Lung (tissue), 17 donors: ENCODE measurements at places on chromosomes 3 and 15. TPM values are rescaled to one million over a fixed set of nuclear protein-coding genes. Genes with fewer than 3 reads are reported as not detected.

- H3K27ac ChIP-seq = peak within 1 kb of the TSS; percentile 86
- H3K36me3 ChIP-seq = peaks cover 17% of the 10 kb centered on the region
- peak; percentile 84 for DNase-seq
- no peaks in the 10 kb centered on the region for H3K4me1 ChIP-seq
- no peaks in the 10 kb centered on the region for H3K27me3 ChIP-seq
Measured at GRCh38 chr3:44648564-44649229, at the start of gene ZNF35. Gene ZNF35 (plus strand): TSS chr3:44648732. CDS start chr3:44651068, 2,336 bp downstream.

GRCh38 chr3:128287216-128287615 lies 133.9 kb downstream of the EEFSEC start:
- no peak overlapping the region for H3K4me3 ChIP-seq
- no peak overlapping the region for H3K27ac ChIP-seq
- no peaks in the 10 kb centered on the region for H3K27me3 ChIP-seq
- peaks cover 11% of the 10 kb centered on the region for H3K4me1 ChIP-seq
- DNase-seq = no peak

DNA sequence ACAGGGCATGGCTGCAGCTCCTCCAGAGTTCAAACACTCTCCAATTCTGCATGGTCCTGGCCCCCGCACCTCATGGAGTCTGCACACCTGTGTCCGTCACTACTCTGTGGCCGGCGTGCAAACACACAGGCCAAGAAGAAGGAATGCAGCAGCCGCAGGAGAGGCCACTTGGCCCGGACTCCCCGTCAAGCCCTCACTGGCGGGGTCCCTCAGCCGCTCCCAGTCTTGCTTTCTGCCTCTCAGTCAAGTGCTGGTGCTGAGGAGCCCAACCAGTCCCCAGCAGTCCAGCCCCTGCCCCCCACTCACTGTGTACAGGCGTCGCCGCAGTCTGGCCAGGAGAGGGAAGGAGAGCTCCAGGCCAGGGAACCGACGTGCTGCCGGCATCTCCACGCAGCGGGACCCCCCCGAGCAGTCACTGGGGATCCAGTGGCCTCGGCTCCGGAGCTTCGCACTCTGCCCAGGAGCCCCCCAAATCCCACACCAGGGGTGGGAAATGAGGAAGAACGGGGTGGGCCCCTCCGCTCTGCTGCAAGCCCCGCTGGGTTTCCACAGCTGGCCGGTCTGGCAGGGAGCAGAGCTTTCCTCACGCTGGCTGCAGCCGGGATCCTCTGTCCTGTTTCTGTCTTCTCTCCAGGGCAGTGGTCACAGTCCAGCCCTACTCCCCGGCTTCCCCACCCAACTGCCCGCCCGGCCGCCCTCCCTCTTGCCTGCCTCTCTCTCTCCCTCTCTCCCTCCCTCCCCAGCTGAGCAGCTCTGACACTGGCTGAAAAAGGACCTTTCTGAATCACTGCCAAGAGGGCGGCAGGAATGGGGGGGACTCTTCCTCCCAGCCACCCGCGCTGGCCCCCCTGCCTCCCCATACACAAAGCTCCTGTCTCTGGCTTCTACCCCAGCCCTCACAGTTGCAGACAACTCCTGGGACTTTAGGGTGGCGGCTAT lies 16.0 kb downstream of the TNK2 start:
- peak; percentile 94 for DNase-seq
- H3K27ac ChIP-seq = peak overlapping the region; percentile 25
- peaks cover 5% of the 10 kb centered on the region for H3K36me3 ChIP-seq

DNA sequence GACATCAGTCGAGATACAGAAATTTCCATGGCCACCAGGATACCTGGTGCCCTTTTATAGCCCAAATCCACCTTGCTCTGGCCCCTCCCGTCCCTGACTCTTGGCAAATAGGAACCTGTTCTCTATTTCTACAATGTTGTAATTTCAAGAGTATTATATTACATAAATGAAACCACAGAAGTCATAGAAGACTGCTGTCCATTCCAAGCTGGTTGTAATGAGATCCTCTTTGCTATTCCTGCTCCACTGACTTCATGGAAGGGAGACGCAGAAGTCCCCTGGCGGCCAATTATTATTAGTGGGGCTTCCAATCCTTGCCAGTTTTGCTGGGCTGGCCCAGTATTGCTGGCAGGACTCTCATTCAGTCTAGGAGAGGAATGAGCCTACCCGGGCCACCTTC lies 26.6 kb downstream of the DCP1A start:
- peaks cover 22% of the 10 kb centered on the region for H3K4me1 ChIP-seq
- peaks cover 6% of the 10 kb centered on the region for H3K36me3 ChIP-seq
- H3K27ac ChIP-seq = peak overlapping the region; percentile 43
- no peak for DNase-seq
- H3K27me3 ChIP-seq = no peaks in the 10 kb centered on the region

GRCh38 chr15:31343831-31344230 lies 17.2 kb downstream of the KLF13 start:
- H3K4me3 ChIP-seq = no peak overlapping the region
- peak overlapping the region; percentile 91 for H3K27ac ChIP-seq
- no peaks in the 10 kb centered on the region for H3K36me3 ChIP-seq
- no peak for DNase-seq
- no peaks in the 10 kb centered on the region for H3K27me3 ChIP-seq

DNA sequence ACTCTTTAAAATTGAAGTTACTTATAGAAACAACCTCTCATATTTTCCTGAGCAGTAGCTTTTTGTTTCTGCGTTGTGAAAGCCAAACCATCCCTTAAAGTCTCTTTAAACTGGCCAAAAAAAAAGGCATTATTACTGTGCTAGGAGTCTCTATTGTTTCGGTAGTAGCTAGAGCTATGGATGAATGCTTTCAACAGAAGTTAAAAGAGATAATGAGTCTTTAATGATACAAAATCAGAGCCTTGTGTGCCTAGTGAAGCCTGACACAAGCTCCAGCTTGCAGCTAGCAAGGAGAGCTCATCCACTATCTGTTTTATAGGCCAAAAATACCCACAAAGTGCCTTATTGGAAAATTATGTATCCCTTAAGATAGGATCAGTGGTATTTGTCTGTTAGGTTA lies 360.4 kb upstream of the CDIN1 start:
- H3K36me3 ChIP-seq = no peaks in the 10 kb centered on the region
- DNase-seq = no peak
- H3K4me1 ChIP-seq = no peaks in the 10 kb centered on the region
- no peak overlapping the region for H3K27ac ChIP-seq
- H3K4me3 ChIP-seq = no peak overlapping the region
- no peaks in the 10 kb centered on the region for H3K27me3 ChIP-seq

- no peak overlapping the region for H3K4me3 ChIP-seq
- no peaks in the 10 kb centered on the region for H3K27me3 ChIP-seq
- no peak for DNase-seq
- H3K4me1 ChIP-seq = no peaks in the 10 kb centered on the region
- H3K36me3 ChIP-seq = no peaks in the 10 kb centered on the region
- no peak overlapping the region for H3K27ac ChIP-seq
Measured at GRCh38 chr3:151225040-151225975, 22.3 kb upstream of the GPR171 start.

- H3K4me1 ChIP-seq = peaks cover 3% of the 10 kb centered on the region
- no peak overlapping the region for H3K4me3 ChIP-seq
- no peaks in the 10 kb centered on the region for H3K27me3 ChIP-seq
Measured at GRCh38 chr3:29186131-29186599, 94.7 kb upstream of the RBMS3 start.

- H3K4me3 ChIP-seq = no peak overlapping the region
- no peaks in the 10 kb centered on the region for H3K4me1 ChIP-seq
- peak; percentile 67 for DNase-seq
- H3K27ac ChIP-seq = no peak overlapping the region
- H3K36me3 ChIP-seq = no peaks in the 10 kb centered on the region
Measured at GRCh38 chr15:83658430-83659416, 4.8 kb downstream of the ADAMTSL3 start.

GRCh38 chr3:180656406-180656805 lies 22.9 kb downstream of the CCDC39 start:
- DNase-seq = no peak
- no peaks in the 10 kb centered on the region for H3K4me1 ChIP-seq
- H3K27me3 ChIP-seq = no peaks in the 10 kb centered on the region
- H3K4me3 ChIP-seq = no peak overlapping the region
- no peaks in the 10 kb centered on the region for H3K36me3 ChIP-seq

GRCh38 chr3:157376603-157377300 lies 59.9 kb upstream of the PTX3 start:
- no peak overlapping the region for H3K4me3 ChIP-seq
- peaks cover 5% of the 10 kb centered on the region for H3K4me1 ChIP-seq
- peaks cover 1% of the 10 kb centered on the region for H3K36me3 ChIP-seq
- no peak overlapping the region for H3K27ac ChIP-seq
- H3K27me3 ChIP-seq = no peaks in the 10 kb centered on the region
- no peak for DNase-seq

GRCh38 chr3:127718916-127719290 lies 46.2 kb downstream of the ABTB1 start:
- H3K4me1 ChIP-seq = peaks cover 33% of the 10 kb centered on the region
- no peaks in the 10 kb centered on the region for H3K36me3 ChIP-seq
- no peaks in the 10 kb centered on the region for H3K27me3 ChIP-seq
- H3K27ac ChIP-seq = no peak overlapping the region
- DNase-seq = no peak

GRCh38 chr3:10026084-10026890 lies at the start of gene FANCD2:
Gene FANCD2 (plus strand): TSS chr3:10026437. CDS start chr3:10028658, 2,221 bp downstream.
- H3K36me3 ChIP-seq = peaks cover 20% of the 10 kb centered on the region
- peak; percentile 94 for DNase-seq
- no peaks in the 10 kb centered on the region for H3K27me3 ChIP-seq
- H3K4me3 ChIP-seq = peak within 1 kb of the TSS; percentile 89
- peak within 1 kb of the TSS; percentile 62 for H3K27ac ChIP-seq
- H3K4me1 ChIP-seq = peaks cover 6% of the 10 kb centered on the region

GRCh38 chr3:72309661-72310418 lies 524.9 kb upstream of the PROK2 start:
- no peaks in the 10 kb centered on the region for H3K4me1 ChIP-seq
- no peak overlapping the region for H3K27ac ChIP-seq
- H3K27me3 ChIP-seq = no peaks in the 10 kb centered on the region
- no peak for DNase-seq
- H3K36me3 ChIP-seq = no peaks in the 10 kb centered on the region
- no peak overlapping the region for H3K4me3 ChIP-seq

DNA sequence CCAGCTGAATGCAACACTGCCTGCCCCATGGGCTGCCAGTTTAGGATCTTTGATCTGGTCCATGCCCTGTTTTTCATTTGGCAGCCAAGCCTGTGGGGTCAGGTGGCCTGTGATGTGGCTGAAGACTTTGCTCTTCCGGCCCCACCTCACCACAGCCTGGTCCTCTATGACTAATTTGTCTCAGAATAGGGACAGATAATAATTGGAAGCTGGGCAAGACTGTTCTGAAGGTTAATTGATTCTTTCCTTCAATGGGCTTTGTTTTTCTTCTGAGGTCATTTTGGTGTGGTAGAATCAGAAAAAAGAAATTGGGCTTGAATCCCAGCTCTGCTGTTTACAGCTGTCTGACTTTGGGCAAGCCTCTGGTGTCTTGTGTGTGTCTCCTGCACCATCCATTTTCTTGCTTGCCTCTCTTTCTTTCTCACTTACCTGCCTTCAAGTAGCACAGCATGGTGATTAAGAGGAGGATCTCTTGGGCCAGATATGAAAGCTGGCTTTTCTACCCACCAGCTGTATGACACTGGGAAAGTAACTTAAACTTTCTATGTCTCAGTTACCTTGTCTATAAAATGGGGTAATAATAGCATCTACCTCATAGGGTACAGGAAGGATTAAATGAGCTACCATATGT lies 24.2 kb downstream of the ABHD2 start:
- H3K36me3 ChIP-seq = peaks cover 14% of the 10 kb centered on the region
- no peaks in the 10 kb centered on the region for H3K27me3 ChIP-seq
- no peak overlapping the region for H3K4me3 ChIP-seq
- DNase-seq = no peak
- peaks cover 11% of the 10 kb centered on the region for H3K4me1 ChIP-seq

DNA sequence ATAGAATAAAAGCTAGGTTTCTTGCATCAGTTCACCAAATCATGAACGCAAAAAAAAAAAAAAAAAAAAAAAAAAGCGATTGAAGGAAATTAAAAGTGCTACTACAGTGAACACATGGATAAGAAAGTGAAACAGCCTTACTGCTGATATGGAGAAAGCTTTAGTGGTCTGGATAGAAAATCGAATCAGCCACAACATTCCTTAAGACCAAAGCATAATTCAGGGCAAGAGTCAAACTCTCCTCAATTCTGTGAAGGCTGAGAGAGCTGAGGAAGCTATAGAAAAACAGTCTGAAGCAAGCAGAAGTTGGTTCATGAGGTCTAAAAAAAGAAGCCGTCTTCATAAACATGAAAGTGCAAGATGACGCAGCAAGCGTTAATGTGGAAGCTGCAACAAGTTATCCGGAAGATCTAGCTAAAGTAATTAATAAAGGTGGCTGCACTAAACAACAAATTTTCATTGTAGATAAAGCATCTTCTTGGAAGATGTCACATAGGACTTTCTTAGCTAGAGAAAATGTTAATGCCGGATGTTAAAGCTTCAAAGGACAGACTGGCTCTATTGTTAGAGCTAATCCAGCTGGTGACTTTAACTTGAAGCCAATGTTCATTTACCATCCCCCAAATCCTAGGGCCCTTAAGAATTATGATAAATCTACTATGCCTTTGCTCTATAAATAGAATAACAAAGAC lies 19.2 kb downstream of the P3H2 start:
- peak; percentile 80 for DNase-seq
- H3K27me3 ChIP-seq = no peaks in the 10 kb centered on the region
- no peaks in the 10 kb centered on the region for H3K36me3 ChIP-seq
- H3K4me1 ChIP-seq = no peaks in the 10 kb centered on the region

GRCh38 chr15:78950902-78951840 lies 6.3 kb upstream of the CTSH start:
- no peaks in the 10 kb centered on the region for H3K4me1 ChIP-seq
- DNase-seq = peak; percentile 82
- no peaks in the 10 kb centered on the region for H3K36me3 ChIP-seq
- no peak overlapping the region for H3K27ac ChIP-seq

GRCh38 chr3:149588909-149589308 lies 68.9 kb downstream of the WWTR1 start:
- DNase-seq = peak; percentile 32
- peak overlapping the region; percentile 26 for H3K27ac ChIP-seq
- H3K4me1 ChIP-seq = peaks cover 8% of the 10 kb centered on the region
- no peaks in the 10 kb centered on the region for H3K36me3 ChIP-seq
- no peaks in the 10 kb centered on the region for H3K27me3 ChIP-seq

DNA sequence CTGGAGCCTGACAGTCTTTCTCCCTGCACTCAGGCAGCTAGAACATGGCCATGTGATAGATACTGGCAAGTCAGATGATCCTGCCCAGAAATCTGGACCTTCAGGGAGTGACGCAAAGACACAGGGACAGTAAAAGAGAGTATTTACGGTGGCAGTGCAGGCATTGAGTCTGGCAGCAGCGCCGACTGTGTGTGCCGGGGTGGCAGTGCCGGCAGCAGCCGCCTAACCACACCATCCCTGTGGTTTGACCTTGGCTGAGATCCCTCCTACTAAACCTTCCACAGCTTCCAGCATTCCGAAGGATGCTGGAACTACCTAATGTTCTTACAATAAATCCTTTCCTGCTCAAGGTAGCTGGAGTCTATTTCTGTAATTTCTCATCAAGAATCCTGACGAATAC lies 4.6 kb upstream of the TSPAN3 start:
- no peaks in the 10 kb centered on the region for H3K36me3 ChIP-seq
- no peak overlapping the region for H3K4me3 ChIP-seq
- DNase-seq = no peak
- no peaks in the 10 kb centered on the region for H3K4me1 ChIP-seq
- no peaks in the 10 kb centered on the region for H3K27me3 ChIP-seq
- H3K27ac ChIP-seq = no peak overlapping the region

GOLGA6D gene
- total RNA-seq = not detected

MUSTN1 gene
- 3.3 TPM for total RNA-seq

GAP43 gene
- total RNA-seq = 0.31 TPM

CX3CR1 gene
- total RNA-seq = 4.7 TPM

ITIH4 gene
- 33.8 TPM for total RNA-seq

LSMEM2 gene
- total RNA-seq = 0.12 TPM
